ENCODE measurements at places on chromosomes 12 and 14. TPM values are rescaled to one million over a fixed set of nuclear protein-coding genes. Genes with fewer than 3 reads are reported as not detected.

KRT75 gene
- not detected for total RNA-seq

CLEC2D gene
- total RNA-seq: 7.1 TPM

ARMH4 gene
- 1.3 TPM for total RNA-seq

GARIN6 gene
- not detected for total RNA-seq

RPGRIP1 gene
- 0.09 TPM for total RNA-seq

CLEC1A gene
- 0.67 TPM for total RNA-seq

RNF10 gene
- total RNA-seq: 158 TPM

- no peak for DNase-seq
These were observed 7.9 kb upstream of the PUS1 start for GRCh38 chr12:131920902-131921840.

DNA sequence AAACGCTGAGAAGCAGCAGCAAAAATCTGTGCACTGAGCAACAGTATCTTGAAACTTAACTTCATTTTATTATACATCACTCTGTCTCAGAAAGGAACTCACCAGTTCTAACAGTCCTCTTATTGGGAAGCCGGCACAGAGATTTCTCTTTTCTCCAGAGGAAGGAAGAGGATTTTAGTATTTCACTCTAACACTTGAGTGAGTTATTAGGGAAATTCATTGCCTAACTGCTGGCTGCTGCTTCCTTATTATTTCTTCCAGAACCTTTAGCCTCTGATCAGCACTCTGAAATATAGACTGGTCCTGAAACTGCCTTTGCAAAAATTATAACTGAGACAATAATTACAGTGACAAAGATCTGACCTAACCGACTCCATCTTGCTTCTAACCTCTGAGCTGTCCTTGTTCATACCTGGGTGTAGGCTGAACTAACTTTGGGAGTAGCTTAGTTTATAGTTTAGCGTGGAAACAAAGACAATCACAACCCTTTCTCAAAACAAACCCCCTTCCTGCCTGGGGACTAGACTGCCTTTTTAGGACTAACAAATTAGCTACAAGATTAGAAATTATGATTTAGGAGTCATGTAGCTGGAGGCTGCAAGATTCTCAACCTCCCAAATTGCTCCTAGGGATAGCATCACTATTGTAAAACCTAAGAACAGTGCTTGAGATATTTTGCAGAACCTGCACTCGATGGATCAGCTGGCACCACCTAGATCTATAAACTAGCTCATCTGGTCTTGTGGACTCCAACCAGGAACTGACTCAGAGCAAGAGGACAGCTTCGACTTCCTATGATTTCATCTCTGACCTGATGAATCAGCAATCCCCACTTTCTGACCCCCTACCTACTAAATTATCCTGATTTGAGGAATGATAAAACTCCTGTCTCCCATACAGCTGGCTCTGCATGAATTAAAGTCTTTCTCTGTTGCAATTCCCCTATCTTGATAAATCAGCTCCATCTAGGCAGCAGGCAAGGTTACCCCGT lies 117.5 kb downstream of the DYRK2 start:
- no peak for DNase-seq

- DNase-seq: no peak
These were observed 356.4 kb downstream of the FOXG1 start for GRCh38 chr14:29123017-29123416.

- peak; percentile 90 for DNase-seq
These were observed 25.2 kb downstream of the KRT8 start for GRCh38 chr12:52879394-52880351.

- DNase-seq: no peak
These were observed 123.5 kb downstream of the PTPRR start for GRCh38 chr12:70796989-70797388.

- DNase-seq: no peak
These were observed 89.8 kb downstream of the PDZRN4 start for GRCh38 chr12:41277946-41278267.

- DNase-seq: peak; percentile 37
These were observed 15.5 kb downstream of the BTBD7 start for GRCh38 chr14:93317210-93317874.

DNA sequence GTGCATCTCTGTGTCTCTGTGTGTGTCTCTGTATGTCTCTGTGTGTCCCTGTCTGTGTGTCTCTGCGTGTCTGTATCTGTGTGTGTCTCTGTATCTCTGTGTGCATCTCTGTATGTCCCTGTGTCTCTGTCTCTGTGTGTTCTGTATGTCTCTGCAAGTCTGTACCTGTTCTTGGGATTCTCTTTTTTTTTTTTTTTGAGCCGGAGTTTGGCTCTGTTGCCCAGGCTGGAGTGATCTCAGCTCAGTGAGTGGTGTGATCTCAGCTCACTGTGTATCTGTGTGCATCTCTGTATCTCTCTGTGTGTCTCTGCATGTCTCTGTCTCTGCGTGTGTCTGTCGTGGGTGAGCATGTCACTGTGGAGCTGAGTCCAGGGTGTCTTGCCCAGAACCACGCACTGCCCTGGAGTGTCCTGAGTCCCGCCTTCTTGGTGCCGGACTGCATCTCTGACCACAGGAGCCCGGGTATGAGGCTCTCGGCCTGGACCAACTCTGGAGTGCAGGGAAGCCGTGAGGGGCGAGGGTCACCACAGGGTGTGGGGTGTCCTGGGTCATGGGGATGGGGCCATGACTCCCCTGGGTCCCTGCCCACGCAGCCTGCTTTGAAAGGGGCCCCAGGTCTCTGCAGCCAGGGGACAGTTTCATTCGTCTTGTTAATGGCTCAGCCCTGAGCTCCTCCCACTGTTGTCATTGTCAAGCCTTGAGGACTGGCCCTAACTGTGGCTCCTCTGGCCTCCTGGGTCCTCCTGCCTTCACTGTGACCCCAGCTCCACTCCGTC lies 11.8 kb downstream of the MYL2 start:
- no peak for DNase-seq

- no peak for DNase-seq
These were observed 45.8 kb downstream of the SVOP start for GRCh38 chr12:108975024-108975593.

DNA sequence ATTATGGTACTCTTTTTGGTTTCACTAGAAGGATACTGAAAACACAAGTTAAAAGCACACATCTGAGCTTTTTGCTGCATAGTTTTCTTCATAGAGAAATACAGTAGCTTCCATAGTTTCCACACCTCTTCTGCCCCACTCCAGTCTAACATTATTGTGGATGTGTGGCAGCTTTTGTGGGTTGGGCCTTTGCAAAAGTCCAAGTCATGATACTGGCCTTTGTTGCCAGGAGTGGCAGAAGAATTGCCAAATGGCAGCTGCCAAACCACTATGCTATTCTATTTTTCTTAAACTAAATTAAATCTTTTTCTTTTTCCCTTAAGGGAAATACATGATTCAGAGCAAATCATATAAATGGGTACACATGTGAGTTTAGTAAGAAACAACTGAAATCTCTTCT lies 114.8 kb downstream of the PLEKHA5 start:
- no peak for DNase-seq

- DNase-seq: no peak
These were observed 15.3 kb upstream of the CNOT2 start for GRCh38 chr12:70227911-70228310.

DNA sequence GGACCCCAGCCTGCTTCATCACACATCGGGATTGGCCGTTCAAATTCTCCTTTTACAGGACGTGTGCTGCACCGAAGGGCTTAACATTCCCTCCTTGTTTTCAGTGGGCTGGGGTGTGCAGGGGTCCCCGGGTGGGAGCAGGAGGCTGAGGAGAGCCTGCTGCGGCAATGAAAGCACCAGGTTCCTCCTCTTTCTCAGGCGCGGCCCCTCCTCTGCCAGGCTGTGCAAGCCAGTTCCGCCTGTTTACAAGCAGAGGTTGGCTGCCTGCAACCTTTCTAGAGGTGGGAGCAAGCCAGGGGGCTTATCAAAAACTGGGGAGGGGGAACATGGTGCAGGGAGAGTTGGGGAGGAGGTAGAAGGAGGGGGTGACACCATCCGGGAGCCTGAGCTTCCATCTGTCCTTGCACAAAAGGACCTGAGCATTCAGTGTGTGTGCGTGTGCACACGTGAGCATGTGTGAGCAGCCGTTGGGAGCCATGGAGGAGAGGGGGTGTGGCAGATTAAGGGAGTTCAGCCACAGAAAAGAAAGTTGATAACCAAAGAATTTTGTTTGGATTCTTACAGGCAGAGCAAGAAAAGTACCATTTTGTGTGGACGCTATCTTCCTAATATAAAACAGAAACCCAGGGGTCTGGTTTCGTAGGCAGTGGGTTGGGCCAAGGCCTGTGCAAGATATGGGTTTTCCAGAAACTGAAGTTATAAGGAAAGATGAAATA lies 108.8 kb upstream of the RFLNA start:
- DNase-seq: no peak

DNA sequence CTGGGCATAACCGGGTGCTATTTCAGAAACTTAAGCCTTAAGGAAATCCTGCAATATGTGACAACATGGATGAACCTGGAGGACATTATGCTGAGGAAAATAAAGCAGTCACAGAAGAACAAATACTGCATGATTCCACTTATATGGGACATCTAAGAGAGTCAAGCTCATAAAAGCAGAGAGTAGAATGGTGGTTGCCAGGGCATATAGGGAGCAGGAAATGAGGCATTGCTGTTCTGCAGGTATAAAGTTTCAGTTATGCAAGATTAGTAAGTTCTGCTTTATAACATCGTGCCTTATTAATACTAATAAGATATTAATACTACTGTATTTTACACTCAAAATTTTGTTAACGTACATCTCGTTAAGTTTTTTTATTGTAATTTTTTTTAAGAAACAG lies 124.2 kb upstream of the ATF1 start:
- DNase-seq: no peak

- no peak for DNase-seq
These were observed 59.9 kb downstream of the TTLL5 start for GRCh38 chr14:75720842-75721498.

DNA sequence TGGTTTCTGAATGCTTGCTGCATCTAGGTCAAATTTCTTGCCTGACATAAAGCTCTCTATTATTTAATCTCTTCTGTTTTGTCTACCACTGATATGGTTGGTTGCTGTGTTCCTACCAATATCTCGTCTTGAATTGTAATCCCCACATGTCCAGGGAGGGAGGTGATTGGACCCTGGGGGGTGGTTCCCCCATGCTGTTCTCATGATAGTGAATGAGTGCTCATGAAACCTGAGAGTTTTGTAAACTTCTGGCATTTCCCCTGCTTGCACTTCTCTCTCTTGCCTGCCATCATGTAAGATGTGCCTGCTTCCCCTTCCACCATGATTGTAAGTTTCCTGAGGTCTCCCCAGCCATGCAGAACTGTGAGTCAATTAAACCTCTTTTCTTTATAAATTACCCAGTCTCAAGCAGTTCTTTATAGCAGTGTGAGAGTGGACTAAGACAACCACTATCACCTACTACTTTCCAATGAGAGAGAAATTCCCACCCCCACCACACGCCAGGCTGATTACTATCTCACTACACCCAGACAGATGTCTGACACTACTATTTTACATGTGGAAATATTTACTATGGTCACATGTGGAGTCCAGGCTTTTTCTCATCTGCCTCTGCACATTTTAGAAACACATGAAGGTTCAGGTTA lies 69.2 kb upstream of the ATP2B1 start:
- DNase-seq: no peak

- DNase-seq: no peak
These were observed 89.0 kb upstream of the TRAF3 start for GRCh38 chr14:102688290-102688689.

- DNase-seq: no peak
These were observed 81.2 kb downstream of the PCNX1 start for GRCh38 chr14:70988452-70988851.

DNA sequence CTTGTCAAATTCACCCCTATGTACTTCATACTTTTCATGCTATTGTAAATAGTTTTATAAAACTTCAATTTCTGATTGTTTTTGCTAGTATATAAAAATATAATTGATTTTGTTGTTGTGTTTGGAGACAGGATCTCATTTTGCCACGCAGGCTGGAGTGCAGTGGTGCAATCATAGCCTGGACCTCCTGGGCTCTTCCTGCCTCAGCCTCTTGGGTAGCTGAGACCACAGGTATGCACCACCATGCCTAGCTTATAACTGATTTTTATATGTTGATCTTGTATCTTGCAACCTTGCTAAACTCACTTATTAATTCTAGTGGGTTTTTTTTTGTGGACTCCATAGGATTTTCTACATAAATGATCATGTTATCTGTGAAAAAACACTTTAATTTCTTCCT lies 23.5 kb downstream of the ATP5MC2 start:
- DNase-seq: no peak

DNA sequence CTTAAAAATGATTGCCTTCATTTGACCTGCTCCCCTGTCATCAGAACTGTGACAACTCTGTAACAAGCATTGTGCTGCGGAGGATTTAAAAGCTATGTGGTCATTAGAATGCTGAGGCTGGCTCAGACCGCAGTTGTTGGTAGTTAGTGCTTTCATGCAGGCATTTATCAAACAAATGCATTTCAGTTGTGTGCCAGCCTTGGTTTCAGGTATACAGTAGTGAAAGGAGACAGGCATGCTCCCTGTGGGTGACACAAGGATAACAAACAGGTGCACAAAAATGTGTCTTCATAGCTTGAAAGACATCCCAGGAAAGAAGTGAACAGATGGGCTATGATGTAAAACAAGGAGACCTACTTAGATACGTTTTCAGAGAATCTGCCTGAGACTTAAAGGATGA lies 60.6 kb downstream of the MARK3 start:
- no peak for DNase-seq

DNA sequence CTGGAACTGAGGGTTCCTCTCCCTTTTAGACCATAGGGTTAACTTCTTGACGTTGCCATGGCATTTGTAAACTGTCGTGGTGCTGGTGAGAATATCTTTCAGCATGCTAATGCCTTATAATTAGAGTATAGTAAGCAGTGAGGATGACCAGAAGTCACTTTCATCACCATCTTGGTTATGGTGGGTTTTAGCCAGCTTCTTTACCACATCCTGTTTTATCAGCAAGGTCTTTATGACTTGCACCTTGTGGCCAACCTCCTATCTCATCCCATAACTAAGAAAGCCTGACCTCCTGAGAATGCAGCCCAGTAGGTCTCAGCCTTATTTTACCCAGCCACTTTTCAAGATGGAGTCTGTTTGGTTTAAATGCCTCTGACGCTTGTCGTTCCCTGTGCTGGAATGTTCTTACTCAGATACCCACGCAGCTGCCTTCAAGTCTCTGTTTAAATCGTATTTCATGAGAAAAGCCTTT lies 44.2 kb downstream of the BBS10 start:
- no peak for DNase-seq

Data from mucosa of descending colon (tissue), 3 donors.